ENCODE measurements at places on chromosomes 3 and 15.

DNA sequence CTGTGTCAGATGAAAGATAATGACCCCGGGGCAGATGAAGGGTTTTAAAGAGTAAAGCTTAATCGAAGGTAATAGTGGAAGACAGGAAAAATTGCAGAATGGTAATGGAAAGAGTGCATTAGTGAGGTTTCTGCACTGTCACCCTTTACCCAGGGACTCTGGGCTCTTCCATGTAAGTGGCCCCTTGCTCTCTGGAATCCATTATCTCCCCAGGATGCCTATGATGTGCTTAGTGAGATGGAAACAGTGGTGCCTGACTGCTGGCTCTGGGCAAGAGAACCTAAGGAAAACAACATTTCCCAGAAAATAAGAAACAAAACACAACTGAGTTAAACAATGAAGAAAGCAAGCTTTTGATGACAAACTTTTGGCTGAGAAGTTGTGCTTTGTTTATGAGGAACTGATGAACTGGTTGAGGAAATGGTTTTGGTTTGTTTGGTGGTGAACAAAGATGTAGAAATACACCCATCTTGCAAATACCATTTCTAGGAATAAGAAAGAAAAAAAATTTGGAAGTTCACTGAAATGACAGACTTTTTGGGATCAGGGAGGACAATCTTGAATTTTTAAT lies 119.9 kb upstream of the RASGRP1 start:
- no peak for DNase-seq

GRCh38 chr3:3191675-3192285 lies 12.3 kb upstream of the CRBN start:
- DNase-seq = peak; percentile 26

DNA sequence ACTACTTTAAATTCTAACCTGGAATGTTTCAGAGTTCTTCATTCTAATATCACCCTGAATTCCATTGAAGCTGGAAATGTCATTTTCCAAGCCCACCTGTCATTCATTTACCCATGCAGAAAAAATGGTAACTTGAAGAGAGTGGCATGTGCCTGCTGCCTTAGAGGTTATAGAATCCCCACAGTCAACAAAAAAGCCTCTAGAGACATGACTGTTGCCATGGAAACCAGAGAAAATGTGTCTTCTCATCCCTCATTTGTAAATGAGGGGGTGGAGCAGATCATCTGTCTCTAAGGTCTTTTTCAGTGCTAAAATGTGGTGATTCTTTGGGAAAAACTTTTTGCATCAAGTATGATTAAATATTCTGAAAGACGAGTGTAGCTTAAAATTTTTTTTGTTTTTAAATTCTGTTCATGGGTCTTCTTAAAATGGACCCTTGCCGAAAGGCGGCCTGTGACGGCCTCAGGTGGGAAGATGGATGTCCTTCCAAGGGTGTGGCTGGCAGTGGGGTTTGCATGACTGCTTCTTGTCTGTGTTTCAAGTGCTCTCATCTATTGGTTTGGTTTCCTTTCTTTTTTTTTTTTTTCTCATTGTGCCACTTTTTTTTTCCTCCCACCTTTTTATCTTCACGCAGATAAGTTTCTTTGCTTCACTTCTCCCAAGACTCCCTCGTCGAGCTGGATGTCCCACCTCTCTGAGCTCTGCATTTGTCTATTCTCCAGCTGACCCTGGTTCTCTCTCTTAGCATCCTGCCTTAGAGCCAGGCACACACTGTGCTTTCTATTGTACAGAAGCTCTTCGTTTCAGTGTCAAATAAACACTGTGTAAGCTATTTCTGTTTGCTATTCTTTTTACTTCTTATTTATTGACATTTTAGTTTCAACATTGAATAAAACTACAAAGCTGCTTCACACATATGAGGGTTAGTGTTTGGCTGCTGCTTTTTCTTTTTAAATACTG lies 23.0 kb downstream of the TPM1 start:
- DNase-seq = no peak

DNA sequence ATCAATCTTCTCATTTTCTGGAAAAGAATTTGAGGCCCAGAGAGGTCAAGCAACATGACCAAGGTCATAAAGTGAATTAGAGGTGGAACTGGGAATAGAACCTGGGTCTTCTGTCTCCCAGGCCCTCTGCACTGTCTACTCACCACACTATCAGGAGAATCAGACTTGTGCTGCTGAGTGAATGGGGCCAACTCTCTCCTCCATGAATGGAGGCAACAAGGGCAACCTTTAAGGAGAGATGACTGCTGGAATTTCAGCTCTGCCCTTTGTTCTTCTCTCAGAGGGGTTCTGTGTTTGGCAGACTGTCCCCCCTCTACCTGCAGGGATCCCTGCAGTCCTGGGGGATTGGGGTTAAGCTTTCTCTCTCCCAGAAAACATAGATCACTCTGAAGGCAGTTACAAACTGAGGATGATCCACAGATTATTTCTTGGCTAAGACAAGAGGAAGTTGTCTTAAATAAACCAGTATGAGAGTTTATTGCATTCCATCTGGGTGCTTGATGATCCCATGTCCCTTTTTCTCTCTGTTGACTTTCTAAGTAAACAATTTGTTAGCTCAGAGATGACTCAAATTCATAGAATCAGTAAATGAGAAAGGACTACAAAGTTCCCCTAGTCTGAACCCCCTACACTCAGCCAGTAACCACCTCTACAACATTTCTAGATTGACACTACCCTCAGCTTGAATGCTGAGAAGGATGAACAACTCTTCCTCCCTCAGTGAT lies 99.0 kb upstream of the LIPC start:
- DNase-seq = no peak

DNA sequence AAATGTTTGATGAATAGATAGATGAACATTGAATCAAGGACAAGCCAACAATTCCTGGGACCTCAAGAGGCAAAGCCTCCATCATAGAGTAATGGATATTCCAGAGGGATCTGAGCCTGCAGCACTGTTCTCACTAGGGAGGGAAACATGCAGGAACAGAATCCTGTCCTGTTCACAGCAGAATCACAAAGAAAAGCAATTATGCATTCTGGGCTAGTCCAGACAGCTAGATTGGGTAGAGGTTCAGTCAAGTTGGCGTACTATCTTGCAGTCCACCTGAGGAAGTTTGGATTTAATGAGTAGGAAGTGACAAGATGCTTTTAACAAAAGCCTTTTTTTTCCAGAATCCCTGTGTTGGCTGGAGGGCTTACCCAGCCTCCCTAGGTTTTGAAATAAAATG lies 314.5 kb upstream of the SEMA6D start:
- DNase-seq = no peak

- no peak for DNase-seq
Observed at GRCh38 chr3:197829397-197830045, 38.5 kb downstream of the LRCH3 start.

DNA sequence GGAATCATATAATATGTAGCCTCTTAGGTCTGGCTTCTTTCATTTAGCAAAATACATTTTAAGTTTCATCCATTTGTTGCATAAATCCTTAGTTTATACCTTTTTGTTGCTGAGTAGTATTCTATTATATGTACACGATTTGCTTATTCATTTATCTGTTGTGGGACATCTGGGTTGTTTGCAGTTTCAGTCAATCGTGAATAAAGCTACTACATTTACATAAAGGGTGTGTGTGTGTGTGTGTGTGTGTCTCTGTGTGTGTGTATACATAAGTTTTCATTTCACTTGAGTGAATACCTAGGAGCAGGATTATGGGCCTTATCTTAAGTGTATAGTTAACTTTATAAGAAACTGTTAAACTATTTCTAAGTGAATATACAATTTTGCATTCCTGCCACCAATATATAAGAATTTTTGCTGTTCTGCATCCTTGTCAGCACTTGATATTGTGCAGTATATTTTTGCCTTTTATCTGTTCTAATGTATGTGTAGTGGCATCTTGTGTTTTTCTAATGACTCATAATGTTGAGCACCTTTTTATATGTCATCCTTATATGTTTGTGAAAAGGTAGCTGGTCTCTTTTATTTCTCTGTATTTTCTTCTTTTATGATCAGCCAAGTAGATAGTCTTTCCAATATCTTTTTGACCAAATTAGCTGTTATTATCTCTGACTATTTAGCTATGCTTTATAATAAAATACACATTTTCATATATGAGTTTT lies 55.0 kb downstream of the GLCE start:
- no peak for DNase-seq

DNA sequence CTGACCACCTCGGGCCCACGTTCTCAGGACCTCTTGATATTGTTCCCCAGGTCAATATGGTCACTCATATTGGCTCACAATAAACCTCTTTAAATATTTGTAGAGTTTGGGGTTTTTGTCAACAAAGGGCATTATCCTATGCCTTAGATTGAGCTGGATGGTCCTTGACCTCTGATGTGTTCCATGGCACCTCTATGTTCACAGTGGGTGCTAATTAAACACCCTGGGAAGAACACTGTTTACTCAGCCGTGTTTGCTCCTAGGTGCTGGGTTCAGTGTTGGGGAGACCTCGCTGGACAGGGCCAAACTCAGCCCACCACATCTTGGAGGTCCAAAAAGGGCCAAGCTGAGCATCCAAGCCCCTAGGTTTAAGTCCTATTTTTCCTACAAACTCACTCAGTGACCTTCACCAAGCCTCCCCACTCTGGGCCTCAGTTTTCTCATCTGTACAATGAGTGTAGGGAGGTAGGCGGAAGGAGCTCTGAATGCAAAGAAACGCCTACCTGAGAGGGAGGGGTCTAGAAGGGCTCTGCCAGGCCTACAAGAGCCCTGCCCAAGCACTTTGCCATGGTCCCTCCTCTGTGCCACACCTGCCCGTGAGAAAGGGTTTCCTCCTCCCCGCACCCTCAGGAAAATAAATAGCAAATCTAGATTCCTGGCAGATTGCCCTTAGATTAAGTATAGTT lies 7.2 kb downstream of the FAM174B start:
- DNase-seq = no peak

GRCh38 chr3:133032301-133032700 lies 5.9 kb upstream of the TMEM108 start:
- DNase-seq = no peak

DNA sequence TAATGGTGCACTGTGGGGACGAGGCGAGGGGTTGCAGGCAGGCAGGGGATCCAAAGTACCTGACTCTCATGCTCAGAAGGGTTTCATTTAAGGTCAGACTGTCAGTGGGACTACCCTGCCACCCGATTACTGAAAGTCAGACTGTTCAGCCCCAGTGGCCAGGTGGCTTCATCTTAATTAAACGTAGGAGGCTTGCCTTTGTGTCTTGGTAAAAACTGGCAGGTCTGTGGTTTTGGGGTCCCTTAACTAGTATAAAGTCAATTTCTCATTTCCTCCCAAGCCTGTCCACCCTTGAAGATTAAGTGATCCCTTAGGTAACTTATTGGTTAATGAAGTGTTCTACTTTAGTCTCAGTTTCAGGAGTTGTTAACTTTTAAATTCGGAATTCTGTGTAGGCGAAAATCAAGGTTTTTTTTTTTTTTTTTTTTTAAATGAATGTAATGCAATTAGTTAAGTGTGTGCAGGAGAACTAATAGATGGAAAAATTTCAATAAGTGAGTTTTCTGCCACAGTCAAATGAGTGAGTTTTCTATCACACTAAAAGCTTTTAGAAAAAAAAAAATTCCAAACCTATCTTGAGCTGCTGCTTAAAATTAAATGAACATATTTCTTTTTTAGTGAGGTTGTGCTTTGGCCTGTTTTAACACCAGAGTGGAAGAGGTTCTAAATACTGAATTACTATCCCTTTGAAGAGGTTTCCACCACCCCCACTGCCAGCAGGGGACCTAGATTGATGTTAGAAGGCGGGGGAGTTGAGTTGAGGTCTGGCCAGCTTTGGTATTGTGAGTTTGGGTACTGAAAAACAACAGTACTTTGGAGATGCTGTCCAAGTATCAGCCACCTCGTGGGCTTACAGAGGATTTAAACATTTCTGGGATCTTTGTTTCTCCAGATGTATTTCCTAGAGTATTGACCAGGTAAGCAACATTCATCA lies 15.2 kb downstream of the ITPR1 start:
- no peak for DNase-seq

- DNase-seq = no peak
Observed at GRCh38 chr3:73718326-73719110, 93.8 kb upstream of the PDZRN3 start.

GRCh38 chr3:170751899-170752293 lies 118.1 kb downstream of the RPL22L1 start:
- DNase-seq = no peak

DNA sequence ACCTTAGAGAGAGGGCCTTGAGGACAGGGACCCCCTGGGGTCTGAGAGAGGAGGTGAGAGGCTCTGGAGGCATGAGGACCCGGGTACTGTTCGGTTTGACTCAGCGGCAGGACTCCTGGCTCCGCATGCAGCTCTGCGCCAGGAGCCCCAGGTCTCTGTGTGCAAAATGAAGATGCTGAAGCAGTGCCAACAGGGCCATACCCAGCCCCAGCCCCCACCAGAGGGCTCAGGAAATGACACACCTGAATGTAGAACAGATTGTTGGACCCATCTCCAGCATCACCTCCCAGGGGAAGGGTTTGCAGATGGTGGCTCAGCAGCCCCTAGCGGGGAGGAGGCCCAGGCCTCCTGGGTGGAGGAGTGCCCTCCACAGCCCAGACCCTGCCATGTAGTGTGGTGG lies 30.2 kb downstream of the EPHB3 start:
- DNase-seq = no peak

GRCh38 chr15:56869573-56869972 lies 48.9 kb upstream of the TCF12 start:
- DNase-seq = peak; percentile 14

DNA sequence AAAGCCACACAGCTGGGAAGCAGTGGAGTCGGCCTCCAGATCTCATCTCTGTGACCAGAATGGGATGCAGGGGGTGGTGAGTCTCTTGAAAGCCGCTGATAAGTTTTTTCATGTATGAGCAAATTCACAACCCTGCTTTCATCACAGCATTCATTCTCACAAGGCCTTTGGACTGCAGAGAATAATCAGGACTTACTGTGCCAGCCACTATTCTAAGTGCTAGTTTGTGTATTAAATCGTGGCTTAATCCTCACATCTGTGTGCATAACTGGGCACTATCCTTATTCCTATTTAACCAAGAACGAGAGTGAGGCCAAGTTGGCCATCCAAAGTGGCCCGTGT lies 64.2 kb upstream of the POLG start:
- DNase-seq = no peak

DNA sequence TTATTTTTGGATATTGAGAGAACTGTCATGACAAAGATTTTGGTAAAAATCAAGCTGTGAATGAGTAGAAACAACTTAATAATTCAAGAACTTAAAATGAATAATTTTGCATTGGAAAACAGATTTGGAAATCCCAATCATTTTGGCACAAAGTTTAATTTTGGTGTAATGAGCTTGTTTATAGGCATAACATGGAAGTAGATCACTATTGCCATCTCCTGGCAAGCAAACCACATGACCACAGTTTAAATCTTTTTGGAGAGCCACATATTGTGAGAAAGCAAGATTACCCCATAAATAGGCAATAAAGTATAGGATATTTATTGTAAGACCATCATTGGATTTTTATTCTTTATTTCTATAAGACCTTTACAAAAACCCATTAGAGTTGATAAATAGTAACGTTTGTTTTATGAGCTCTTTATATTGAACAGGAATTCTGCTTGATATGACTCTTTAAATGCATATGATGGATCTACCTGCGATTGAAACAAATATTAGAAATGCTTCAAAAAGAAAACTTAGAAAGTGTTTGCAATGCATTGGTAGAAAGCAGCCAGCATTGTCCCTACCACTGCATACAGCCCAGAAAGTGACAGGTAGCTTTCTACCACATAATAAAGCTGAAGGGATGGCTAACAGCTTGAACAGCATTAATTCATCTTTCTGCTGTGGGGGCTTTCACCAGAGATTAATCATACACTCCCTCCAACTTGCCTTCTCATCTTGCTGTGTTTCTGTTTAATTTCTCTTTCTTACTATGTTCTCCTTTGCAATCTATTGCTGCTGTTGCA lies 766.8 kb downstream of the TBL1XR1 start:
- DNase-seq = no peak

Measured in T-helper 2 cell treated with Interferon-gamma antibody and Interleukin-4, amounts not matched to agents 5 μg/mL and 100 μg/mL, for 36 hours (primary cell).